ENCODE measurements at places on chromosomes 3 and 15. TPM values are rescaled to one million over a fixed set of nuclear protein-coding genes. Genes with fewer than 3 reads are reported as not detected.
A peak's percentile ranks its signal among the peaks of the same experiment; 100 is the strongest.

GRCh38 chr3:17157713-17158112, 273.0 kb downstream of the PLCL2 start:
- DNase-seq = peak; percentile 95

- no peak for DNase-seq
Observed at GRCh38 chr15:69693059-69693458, 240.4 kb downstream of the RPLP1 start.

DNA sequence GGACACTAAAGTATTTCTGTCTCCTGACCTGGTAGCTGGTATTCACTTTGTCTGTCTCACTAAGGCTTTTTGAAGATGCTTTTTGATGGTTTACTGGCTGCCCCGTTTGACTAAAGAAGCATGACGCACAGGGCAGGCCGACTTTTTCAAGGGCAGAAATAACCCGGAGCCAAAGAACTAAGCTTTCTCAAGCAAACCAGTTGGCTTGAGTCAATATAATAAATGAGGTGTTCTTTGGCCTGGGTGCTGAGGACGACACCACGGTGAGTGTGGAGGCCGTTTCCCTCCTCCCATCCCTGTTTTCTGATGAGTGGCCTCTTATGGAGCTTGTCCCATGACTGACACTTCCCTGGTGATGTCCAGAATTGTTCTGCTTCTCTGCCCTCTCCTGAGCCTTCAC, 220.9 kb downstream of the ITPR1 start:
- DNase-seq = no peak

DNA sequence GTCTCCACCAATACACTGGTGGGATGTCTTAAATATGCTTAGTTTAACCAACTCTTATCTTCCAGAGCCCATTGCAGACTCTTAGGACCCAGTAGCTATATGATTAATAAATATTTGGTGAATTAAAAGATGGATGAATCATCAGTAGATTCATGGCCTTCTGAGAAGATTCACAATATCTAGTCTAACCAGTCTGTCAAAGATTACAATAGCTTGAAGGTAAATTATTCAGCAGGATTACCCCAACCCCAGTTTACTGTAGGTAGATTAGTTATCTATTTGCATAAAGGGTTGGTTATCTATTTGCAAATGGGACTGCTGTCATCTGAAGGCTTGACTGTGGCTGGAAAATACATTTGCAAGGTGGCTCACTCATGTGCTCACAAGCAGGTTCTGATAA, 239.4 kb upstream of the THRB start:
- DNase-seq = no peak

GRCh38 chr15:43292375-43293078, 25.8 kb upstream of the TGM5 start:
- DNase-seq = no peak

The BSN gene
- under 0.01 TPM for total RNA-seq

The GPR149 gene
- not detected for total RNA-seq

Measured in osteoblast (primary cell).